Panc1 (cell line): ENCODE measurements at places on chromosomes 12 and 14. TPM values are rescaled to one million over a fixed set of nuclear protein-coding genes. Genes with fewer than 3 reads are reported as not detected.
A peak's percentile ranks its signal among the peaks of the same experiment; 100 is the strongest.

GRCh38 chr14:91774140-91775096, 42.5 kb upstream of the CATSPERB start:
- DNase-seq: no peak

DNA sequence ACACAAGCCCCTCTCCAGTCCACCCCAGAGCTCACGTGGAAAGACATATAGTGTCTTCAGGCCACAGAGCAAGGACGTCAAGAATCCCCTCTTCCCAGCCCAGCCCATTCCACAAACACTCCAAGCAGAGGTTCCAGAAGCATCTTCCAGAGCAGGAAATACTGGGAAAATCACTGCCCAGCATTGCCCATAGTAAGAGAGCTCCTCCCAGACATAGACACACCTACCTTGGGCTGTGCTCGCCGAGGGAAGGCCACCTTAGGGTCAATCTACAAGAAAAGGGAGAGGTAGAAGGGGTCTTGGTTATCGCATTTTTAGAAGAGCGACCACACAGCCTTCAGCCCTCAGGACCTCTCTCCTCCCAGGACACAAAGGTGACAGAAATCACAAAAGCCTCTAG, 4.5 kb downstream of the MSI1 start:
- no peak for DNase-seq

- no peak for DNase-seq
These were observed 153.0 kb upstream of the FKBP4 start for GRCh38 chr12:2641761-2642160.

DNA sequence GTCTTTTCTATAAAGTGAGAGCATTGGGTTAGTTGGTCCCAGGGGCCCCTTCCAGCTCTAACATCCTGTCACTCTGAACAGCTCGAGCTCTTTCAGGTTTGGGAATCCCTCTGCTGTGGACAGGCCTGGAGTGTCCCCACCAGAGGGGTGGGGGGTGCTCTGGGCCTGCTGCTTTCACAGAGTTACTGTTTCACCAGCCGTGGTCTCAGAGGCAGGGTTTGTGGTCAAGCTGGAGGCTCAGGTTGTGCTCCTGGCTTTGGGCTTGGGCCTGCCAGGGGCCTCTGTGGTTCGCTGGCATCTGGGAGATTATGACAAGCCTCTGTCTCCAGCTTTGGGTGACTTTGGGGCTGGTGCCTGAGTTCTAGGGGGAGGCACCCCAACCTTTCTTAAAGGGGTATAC, 59.6 kb downstream of the FBXL14 start:
- DNase-seq: no peak

Gene IAPP
- not detected for total RNA-seq

Gene KRT76
- total RNA-seq: not detected

Gene NPFF
- total RNA-seq: not detected

Gene TPPP2
- total RNA-seq: not detected

Gene SFSWAP
- 41.6 TPM for total RNA-seq

DNA sequence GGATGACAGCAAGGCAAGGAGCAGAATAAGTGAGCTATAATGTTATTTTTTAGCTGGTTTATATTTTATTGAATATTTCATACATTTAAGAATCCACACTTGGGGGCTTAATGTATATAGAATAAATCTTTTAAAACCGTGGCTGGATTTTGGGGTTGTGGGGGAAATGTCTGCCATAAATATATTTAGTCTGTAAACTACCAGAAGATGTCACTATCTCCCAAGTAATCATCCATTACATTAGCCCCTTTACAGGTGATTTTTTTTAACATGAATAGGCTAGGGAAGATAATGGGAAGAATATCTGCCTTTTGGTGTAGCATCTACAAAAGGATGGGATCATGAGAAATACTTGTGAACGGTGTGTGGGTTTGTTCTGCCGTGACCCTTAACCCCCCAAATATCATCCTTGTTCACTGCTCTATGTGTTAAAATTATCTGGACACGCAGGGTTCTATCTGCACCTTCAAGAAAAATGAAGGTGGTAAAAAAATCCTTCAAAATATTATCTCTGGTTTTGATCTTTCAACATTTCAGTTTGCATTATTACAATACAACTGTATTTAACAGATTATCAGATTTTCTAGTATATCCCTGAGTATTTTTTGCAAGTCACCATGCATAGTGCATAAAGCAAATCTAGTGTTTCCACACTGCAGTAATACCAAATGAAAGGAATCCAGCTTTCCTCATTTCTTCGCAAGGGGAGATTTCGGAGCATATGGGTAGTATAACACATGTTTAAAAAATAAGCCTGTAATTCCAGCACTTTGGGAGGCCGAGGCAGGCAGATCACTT, 8.0 kb upstream of the SLC17A8 start:
- DNase-seq: peak; percentile 5

DNA sequence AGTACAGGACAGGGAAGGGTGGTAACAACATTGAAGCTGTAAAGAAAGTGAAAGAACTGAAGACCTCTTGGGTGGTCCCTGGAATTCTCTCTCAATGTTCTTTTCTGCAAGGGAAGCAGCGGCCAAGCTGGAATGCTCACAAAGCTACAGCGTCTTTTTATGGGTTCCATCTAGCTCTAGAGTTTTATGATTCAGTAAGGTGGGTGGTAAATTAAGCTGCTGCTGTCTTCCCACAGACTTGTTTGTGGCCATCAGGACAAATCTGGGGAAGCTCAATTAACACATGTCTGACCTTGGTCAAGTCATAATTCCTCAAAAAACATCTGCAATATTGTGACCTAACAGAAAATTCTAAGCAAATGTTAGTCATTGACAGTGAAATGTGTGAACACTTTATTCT, 139.1 kb downstream of the MED13L start:
- DNase-seq: no peak

DNA sequence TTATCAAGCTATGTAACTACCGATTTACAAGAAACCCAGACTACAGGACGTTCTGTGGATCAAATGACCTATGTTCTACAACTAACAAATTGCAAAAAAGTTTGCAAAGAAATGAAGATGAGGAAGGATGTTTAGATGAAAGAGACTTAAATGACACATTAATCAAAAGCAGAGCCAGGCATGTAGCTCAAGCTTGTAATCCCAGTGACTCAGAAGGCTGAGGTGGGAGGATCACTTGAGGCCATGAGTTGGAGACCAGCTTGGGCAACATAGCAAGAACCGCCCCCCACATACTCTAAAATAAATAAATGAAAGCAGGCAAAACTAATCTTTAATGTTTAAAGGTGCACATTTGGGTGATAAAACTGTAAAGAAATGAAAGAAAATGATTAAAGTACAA, 331.9 kb downstream of the BTG1 start:
- DNase-seq: no peak
